Stimulated activated CD8-positive, alpha-beta memory T cell treated with anti-CD3 and anti-CD28 coated beads, Interleukin-15, amount 100 ng/mL, for 4 hours (primary cell): ENCODE measurements at places on chromosomes 5 and 9.
A peak's percentile ranks its signal among the peaks of the same experiment; 100 is the strongest.

DNA sequence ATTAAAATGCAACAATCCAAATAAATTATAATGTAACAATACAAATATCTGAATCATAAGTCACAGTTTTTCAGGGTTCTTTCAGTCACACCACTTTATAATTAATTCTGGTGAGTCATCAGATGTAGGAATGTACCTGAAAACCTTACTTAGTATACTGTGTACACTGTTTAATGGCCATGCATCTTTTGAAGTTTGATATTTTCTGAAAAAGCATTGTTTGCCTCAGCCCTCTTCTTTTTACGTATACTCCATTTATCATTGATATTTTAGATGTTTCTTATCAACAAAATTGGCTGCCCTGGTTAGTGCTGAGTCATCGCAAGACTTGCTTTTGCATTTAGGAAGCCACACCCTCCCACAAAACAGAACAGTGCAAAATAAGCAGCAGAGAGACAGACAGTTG is 218.6 kb downstream of the PJA2 start:
- DNase-seq: no peak

- DNase-seq: no peak
These were observed 76.8 kb downstream of the CAMSAP1 start for GRCh38 chr9:135830496-135830895.

GRCh38 chr9:92713528-92713927 is 43.6 kb upstream of the IPPK start:
- no peak for DNase-seq

GRCh38 chr9:18478501-18479361 is 4.8 kb downstream of the ADAMTSL1 start:
- DNase-seq: no peak

GRCh38 chr9:83544002-83544698 is 5.9 kb upstream of the FRMD3 start:
- no peak for DNase-seq

GRCh38 chr9:122498883-122499288 is 11.7 kb upstream of the OR1J2 start:
- no peak for DNase-seq

- DNase-seq: no peak
These were observed 13.7 kb downstream of the DOCK2 start for GRCh38 chr5:169650701-169651331.

- DNase-seq: no peak
These were observed 139.9 kb downstream of the RFX3 start for GRCh38 chr9:3385871-3386270.

- DNase-seq: no peak
These were observed 120.9 kb downstream of the CDC42SE2 start for GRCh38 chr5:131384616-131385214.

- no peak for DNase-seq
These were observed 160.2 kb downstream of the SH3GL2 start for GRCh38 chr9:17739022-17739421.

- DNase-seq: no peak
These were observed 22.4 kb upstream of the SMIM15 start for GRCh38 chr5:61184708-61185107.

GRCh38 chr9:5825895-5826622 is 6.9 kb downstream of the ERMP1 start:
- no peak for DNase-seq

- no peak for DNase-seq
These were observed 150.9 kb downstream of the ISOC1 start for GRCh38 chr5:129245489-129245888.

- no peak for DNase-seq
These were observed 130.6 kb upstream of the EPB41L4A start for GRCh38 chr5:112549605-112550166.

GRCh38 chr5:159571501-159572244 is 241.4 kb upstream of the IL12B start:
- DNase-seq: no peak

DNA sequence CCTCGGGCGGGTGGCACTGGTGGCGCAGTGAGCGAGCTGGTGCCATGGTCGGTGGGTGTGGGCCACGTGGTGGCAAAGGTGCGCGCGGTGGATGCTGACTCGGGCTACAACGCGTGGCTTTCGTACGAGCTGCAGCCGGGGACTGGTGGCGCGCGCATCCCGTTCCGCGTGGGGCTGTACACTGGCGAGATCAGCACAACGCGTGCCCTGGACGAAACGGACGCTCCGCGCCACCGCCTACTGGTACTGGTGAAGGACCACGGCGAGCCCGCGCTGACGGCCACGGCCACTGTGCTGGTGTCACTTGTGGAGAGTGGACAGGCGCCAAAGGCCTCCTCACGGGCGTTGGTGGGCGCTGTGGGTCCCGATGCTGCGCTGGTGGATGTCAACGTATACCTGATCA is 2.0 kb downstream of the PCDHA4 start:
- no peak for DNase-seq

GRCh38 chr5:159609359-159609758 is 279.1 kb upstream of the IL12B start:
- DNase-seq: no peak

DNA sequence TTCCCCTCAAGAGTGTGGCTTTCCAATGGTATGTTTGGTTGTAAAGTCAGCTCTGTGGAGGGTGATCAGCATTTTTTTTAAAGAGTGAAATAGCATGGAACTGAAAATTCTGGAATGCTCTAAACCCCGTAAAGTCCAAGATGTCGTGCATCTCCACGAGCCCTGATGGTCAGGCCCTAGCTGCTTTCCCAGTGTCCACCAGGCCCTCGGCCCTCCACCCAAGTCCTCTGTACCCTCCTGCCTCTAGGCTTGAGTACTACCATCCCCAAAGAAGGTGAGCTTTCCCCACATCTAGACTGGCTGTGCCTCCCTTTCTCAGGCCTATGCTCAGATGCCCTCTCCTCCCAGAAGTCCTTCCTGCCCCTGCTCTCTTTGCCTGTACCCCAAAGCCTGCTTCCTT is 280.3 kb downstream of the GADD45G start:
- DNase-seq: no peak

DNA sequence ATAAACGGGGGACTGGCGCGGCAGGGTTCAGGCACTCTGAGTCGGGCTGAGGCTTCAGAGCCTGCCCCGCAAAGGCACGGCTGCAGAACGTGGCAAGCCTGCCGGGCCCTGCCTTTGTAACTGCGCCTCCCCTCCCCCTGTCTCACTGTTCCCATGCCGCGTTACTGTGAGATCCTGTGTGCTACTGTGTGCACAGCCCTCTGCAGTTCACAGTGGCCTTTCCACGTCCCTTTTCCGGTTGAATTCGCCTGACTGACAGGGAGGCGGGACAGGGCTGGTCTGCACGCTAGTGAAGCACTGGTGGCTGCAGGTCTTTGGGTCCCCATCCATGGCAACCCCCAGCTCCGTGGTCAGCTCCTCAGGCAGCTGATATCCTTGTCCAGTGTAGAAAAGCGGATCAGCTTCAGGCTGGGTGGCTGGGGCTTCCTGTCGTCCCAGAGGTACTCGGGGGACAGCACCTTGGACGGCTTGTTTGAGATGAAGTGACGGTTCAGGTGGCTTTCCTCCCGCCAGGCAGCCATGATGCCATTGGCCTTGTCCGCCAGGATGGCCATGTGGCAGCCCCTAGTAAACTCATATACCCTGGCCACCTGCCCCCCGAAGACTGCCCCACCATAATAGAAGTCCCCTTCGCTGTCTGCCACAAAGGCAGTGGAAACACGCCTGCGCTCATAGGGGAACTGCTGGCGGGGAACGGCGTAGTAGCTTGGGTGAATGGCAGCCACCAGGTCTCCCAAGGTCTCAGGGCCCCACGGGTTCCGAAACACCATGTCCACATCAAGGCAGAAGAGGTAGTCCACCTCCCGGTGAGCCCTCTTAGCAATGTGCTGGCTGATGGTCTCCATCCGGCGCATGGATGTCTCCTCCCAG is 10.3 kb downstream of the GBGT1 start:
- no peak for DNase-seq

DNA sequence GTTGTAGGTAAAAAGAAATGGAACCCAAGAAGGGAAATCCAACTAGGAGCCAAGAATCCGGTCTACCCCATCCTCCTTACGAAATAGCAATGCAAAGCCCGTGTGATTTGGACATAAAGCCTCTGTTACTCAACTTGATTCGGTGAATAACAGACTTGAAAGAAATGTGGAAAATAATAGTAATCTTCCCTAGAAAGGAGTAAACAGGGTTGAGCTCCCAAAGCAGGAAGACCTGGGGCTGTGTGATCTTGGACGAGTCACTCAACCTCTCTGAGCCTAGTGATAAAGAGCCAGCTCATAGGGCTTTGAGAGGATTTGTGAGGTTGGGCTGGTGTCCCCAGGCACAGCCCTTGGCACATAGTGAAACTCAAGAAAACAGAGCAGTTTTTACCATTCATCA is 42.7 kb upstream of the IL17B start:
- DNase-seq: no peak

- no peak for DNase-seq
These were observed 587.7 kb upstream of the GRAMD2B start for GRCh38 chr5:125835293-125836172.

GRCh38 chr5:31656806-31657205 is 17.9 kb downstream of the PDZD2 start:
- DNase-seq: no peak

DNA sequence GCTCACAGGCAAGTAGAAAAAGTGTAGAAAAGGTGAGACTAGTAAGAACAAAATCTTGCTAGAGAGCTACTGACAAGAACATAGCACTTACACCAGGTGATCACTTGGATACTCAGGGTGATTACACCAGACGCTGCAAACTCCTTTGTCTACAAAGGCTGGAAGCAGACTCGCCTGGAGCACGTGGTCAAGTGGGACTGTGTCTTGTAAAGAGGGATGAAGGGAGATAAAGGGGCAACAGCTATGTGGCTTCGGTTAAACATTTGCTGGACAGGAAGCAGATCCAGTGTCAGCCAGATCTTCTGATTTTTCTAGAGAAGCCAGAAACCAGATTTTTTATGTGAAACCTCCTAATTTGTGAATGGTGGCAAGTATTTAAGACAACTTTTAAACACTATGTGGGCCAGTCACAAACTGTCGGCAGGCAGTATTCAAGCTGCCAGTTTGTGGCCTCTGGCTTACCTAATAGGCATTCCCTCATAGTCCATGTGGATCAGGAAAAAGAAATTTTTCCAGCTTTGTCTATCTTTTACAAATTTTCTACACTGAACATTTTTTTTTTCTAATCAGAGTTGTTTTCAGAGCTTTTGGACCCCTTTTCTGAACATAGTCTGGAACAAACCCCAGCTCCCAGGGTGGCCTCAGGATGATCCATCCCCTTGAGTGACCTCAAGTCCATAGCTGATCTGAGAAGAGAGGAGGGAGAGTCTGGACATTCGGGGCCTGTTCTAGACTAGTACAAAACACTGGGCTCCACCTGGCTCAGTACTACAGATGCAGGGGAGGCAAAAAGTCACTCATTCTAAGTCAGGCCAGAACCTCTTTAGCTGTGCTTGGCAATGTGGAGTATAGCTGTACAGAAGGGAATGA is 262.9 kb downstream of the ARRDC3 start:
- DNase-seq: no peak

DNA sequence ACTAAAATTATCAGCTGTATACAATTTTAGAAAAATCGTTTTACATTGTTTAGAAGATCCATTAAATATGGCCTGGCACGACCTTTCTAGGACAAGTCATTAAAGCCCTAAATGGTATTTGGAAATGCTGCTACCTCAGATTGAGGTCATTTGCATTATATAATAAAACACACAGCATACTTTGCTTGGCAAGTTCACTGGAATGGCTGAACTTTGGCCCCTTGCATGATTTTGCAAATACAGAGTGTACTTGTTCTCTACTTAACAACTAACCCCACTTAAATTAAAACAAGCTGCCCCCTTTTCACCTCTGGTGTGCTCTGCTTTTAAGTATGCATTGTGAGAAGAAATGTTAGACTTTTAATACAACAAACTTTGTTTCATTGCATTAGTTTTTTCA is 860.1 kb downstream of the PTPRD start:
- DNase-seq: no peak

DNA sequence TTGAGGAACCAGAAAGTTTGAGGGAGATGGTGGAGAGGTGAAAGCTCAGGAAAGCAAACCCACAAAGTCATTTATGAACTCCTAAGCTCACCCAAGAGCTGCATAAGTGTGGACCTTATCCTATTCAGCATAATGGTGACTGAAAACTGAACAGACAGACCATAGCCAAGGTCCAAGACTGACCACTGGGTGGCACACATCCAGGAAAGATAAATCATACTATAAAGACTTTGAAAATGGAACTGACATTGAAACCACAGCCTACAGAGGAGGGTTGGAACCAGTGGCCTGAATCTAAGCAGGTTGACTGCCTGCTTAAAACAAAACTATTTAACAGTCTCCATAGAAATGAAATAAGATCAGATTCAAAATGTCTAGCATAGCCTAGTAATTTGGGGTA is 121.0 kb upstream of the RGS7BP start:
- DNase-seq: no peak

GRCh38 chr5:132262882-132263547 is 5.5 kb downstream of the PDLIM4 start:
- no peak for DNase-seq

- no peak for DNase-seq
These were observed 129.4 kb downstream of the EDIL3 start for GRCh38 chr5:84255315-84255714.

GRCh38 chr5:148957591-148958202 is 105.2 kb downstream of the SH3TC2 start:
- peak; percentile 14 for DNase-seq

- no peak for DNase-seq
These were observed 3.2 kb downstream of the PIP5KL1 start for GRCh38 chr9:127927201-127927987.

GRCh38 chr5:38465702-38466423 is 90.6 kb downstream of the LIFR start:
- DNase-seq: no peak

GRCh38 chr9:134408389-134408788 is 82.1 kb downstream of the RXRA start:
- DNase-seq: no peak

- no peak for DNase-seq
These were observed 28.8 kb upstream of the DAB2 start for GRCh38 chr5:39453606-39454005.

- no peak for DNase-seq
These were observed 456.3 kb upstream of the WWC1 start for GRCh38 chr5:167835146-167835545.

GRCh38 chr5:142405814-142406395 is 81.1 kb upstream of the SPRY4 start:
- DNase-seq: no peak

- no peak for DNase-seq
These were observed 27.9 kb downstream of the EXD3 start for GRCh38 chr9:137394866-137395665.

GRCh38 chr5:16810208-16810854 is 125.8 kb downstream of the MYO10 start:
- no peak for DNase-seq
